ENCODE measurements at places on chromosomes 7 and 10. TPM values are rescaled to one million over a fixed set of nuclear protein-coding genes. Genes with fewer than 3 reads are reported as not detected.

The ACBD7 gene
- total RNA-seq: 2.8 TPM

The CDC123 gene
- 106 TPM for total RNA-seq

The CALCR gene
- not detected for total RNA-seq

The MYOZ1 gene
- not detected for total RNA-seq

GRCh38 chr7:36456138-36456537, 66.5 kb downstream of the ANLN start:
- DNase-seq: no peak
- H3K27ac ChIP-seq: no peak overlapping the region
- no peaks in the 10 kb centered on the region for H3K4me1 ChIP-seq
- H3K27me3 ChIP-seq: peaks cover 5% of the 10 kb centered on the region
- H3K36me3 ChIP-seq: no peaks in the 10 kb centered on the region
